Cerebellar nuclear complex (tissue), 1 donor: ENCODE measurements at places on chromosomes 11 and 22.

GRCh38 chr11:73748300-73748699 is 12.6 kb downstream of the RAB6A start:
- no peak for DNase-seq

DNA sequence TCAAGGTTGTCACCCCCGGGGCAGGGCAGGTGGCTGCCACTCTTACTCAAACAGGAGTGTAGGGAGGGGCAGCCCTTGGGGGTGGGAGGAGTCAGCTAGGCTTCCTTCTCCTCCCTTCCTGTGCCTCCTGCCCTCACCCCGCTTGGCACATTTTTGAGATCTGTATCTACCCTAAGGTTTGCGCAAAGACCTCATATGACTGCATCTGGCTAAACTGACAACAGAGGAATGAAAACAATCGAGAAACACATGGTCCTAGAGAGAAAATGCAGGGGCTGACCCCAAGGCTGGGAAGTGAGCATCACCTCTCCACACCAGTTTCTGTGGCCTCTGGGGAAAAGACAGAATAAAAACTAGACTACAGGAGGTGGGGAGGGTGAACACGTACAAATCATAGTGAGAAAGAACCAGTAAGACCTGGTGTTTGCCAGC is 28.1 kb downstream of the IGSF9B start:
- no peak for DNase-seq

- no peak for DNase-seq
Observed at GRCh38 chr11:6674862-6675261, 8.3 kb downstream of the MRPL17 start.

DNA sequence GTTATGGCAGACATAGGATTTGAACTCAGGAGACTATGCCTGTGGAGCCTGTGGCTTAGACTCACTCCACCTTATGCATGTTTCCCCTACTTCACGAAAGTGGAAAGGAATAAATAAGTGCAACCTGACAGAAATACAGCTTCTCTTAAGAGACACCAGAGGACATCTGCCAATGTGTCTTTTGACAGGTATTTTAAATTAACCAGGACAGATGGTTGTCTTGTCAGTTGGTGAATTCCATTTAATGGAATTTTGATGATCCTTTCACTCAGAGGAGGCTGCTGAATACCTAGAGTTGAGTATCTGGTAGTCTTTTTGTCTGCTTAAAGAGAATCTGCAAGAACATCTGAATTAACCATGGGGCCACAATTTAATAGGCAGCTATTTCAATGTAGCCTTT is 46.1 kb downstream of the NELL1 start:
- DNase-seq, result no peak

DNA sequence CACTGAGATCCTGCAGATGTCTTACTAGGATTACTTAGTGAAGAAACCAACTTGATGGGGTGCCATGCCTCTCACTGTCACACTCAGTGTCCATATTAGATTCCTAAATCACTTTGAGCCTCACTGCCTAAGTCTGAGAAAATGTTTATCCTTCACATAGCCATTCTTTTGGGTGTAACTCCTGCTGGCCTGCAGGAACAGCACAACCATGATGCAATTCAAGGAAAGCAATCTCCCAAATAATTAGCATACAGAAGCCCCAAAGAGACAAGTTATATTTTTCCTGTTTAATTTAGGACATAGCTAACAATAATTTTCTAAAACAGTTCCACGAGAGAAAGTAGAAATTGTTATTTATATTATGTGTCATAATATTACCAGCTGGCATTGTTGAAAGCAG is 655.5 kb downstream of the KCNA4 start:
- DNase-seq, result no peak

GRCh38 chr11:95157824-95158223 is 68.2 kb downstream of the ENDOD1 start:
- no peak for DNase-seq

GRCh38 chr11:92125321-92125720 is 99.3 kb upstream of the FAT3 start:
- no peak for DNase-seq

DNA sequence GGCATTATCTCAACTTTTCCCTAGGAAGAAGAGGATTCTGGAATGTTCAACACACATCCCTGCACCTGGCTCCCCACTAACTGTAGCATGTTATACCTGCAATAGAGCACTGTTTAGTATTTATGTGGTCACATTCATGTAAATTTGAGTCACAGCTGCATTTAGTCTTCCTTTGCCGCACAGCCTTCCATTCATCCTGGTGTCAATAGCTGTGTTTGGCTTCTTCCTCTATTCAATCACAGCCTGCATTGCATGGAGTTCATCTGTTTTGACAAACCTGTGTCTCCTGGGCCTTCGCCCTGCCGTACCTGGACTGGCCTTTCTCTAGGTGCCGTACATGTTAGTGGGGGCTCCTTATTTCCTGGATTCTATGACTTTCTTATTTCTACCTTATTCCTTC is 4.1 kb upstream of the C22orf39 start:
- DNase-seq, result no peak

DNA sequence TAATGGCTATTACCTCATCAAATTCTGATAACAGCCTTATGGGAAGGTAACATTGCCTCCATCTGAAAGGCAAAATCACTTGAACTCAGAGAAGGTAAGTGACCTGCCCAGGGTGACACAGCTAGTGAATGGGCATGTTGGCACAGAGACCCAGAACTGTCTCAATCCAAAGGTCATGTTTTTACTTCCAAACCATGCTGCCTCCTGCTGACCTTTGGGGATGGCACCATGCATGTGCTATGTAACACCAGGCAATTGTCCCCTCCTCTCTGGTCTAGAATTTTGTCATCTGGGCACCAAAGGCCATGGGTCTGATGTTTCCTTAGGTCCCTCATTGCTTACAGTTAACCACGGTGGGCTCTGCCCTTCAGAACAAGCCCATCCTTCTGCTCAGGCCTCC is 417.4 kb downstream of the SOX6 start:
- no peak for DNase-seq

DNA sequence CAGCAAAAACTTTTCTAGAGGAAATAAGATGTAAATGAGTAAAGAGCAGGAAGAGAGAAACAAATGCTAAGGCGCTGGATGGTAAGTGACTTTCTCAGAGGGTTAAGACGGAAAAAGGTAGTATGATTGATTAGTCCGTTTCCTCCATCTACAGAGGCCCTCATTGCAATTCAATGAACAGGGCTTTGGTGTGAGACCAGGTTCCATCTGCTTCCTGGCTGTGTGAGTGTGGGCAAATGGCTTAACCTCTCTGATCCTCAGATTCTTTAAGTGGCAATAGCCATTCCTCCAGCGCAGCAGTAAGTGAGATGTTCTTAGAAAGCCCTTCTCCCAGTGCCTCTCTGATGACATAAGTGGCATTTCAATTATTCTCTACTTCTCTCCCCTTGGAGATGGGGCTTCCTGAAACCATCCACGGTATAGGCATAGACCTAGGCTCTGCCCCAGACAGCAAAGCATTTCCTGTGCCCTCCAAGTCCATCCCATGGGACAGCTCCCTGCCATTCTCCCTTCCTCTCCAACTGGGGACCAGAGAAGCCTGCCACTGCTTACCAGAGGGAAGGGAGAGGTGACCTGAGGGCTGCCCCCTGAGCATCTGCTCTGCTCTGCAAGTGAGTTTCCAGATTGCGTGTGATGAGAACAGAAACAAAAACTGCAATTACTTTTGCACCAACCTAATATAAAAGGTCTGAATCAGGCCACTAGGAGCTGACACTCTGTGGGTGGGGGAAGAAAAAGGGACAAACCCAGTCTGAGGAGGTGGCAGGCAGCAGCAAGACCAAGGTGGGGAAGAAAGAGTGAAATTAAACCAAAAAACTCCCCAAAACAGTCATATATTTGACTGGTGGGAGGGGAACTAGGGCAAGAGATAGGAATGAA is 12.7 kb upstream of the CD44 start:
- DNase-seq, result no peak

GRCh38 chr11:27381238-27381666 is 18.2 kb upstream of the CCDC34 start:
- no peak for DNase-seq

GRCh38 chr11:10990160-10990559 is 132.3 kb upstream of the ZBED5 start:
- DNase-seq, result no peak

- no peak for DNase-seq
Observed at GRCh38 chr22:45413013-45413367, 409 bp downstream of the SMC1B start.

DNA sequence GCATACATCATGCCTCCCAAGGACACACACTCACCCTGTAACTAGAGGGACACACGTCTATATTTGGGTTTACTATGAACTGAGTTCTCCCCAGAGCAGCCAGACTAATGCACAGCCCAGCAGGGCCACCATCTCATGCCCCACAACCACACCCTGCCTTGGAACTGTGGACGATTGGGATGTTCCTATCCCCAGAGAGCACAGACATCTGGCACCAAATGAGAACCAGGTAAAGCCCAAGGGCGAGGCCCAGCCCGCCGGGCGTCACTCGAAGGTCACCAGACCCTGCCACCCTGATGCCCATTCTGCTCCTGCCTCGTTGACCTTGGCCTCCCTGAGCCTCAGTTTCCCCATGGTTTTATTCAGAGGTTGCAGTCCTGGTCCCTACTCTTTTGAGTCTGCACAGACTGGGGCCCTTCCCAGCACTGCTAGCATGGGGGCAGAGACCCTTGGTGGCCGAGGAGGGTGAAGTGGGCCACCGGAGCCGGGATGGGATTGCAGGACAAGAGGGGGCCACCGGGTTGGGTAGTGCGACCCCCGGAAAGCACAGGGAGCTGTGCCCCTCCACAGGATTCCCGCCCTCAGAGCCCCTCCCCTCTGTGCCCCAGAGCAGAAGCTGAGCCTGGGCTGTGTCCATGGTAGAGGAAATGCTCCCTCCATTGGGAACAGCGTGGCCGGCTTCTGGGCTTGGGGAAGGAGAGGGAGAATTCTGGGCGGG is 56.8 kb downstream of the IGLL5 start:
- no peak for DNase-seq

GRCh38 chr22:38314933-38315822 is 2.1 kb downstream of the CSNK1E start:
- peak; percentile 26 for DNase-seq

GRCh38 chr11:71209656-71210055 is 42.7 kb downstream of the SHANK2 start:
- no peak for DNase-seq

GRCh38 chr22:28750471-28750881 is 8.6 kb downstream of the HSCB start:
- DNase-seq, result no peak

- no peak for DNase-seq
Observed at GRCh38 chr22:42301742-42302102, 31.3 kb upstream of the TCF20 start.
